ENCODE measurements at places on chromosomes 1 and 21. TPM values are rescaled to one million over a fixed set of nuclear protein-coding genes. Genes with fewer than 3 reads are reported as not detected.

Gene SPRR1A
- total RNA-seq, result not detected

DNA sequence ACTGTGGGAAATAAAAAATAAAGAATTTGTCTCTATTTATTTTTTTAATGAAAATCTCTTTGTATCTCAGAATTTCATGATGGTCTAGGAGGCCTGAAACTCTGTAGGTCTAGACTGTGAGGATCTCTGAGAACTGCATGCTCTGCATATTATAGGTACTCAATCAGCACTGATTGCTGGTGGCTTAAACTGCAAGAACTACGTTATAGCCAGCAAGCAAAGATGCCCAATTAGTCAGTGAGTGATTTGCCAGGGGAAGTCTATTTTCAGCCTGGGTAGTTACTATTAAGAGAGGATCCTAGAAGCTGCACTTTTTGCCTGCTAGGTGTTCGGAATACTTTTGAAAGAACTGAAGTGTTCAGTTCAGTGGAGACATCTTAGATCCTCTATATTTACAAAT, 87.4 kb downstream of the GPR52 start:
- no peaks in the 10 kb centered on the region for H3K27me3 ChIP-seq
- no peak for DNase-seq
- H3K4me1 ChIP-seq, result no peaks in the 10 kb centered on the region

Gene NBPF26
- total RNA-seq, result 22.9 TPM

DNA sequence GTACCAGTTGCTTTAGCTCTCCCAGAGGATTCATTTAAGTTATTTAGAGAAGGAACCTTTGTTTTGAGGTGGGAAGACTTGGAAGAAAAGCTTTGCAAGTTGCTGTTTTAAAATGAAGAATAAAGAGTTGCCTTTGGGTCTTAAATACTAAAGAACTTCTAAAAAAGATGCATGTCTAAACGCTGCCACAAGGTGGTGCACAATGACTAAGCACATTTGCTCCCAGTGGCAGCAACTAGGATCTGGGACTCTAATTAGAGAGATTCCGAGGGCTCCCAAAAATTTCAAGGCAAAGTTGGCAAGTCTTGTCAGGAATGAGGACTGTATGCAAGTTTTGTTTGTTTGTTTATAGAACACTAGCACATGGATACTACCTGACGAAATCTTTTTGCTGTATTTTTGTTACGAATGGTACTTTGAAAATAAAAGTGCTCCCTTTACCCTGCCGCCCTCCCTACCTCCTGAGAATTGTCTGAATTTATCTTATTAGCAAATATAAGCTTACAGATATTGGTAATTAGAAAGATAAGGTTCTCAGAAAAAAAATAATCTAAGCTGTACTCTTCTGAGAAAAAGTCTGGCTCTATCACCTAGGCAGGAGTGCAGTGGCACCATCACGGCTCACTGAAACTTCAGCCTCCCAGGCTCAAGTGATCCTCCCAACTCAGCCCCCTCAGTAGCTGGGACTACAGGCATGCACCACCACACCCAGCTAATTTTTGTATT, 121.8 kb downstream of the HFM1 start:
- no peak overlapping the region for H3K4me3 ChIP-seq
- no peak overlapping the region for H3K27ac ChIP-seq
- peak; percentile 56 for DNase-seq
- no peaks in the 10 kb centered on the region for H3K36me3 ChIP-seq
- H3K4me1 ChIP-seq, result no peaks in the 10 kb centered on the region

DNA sequence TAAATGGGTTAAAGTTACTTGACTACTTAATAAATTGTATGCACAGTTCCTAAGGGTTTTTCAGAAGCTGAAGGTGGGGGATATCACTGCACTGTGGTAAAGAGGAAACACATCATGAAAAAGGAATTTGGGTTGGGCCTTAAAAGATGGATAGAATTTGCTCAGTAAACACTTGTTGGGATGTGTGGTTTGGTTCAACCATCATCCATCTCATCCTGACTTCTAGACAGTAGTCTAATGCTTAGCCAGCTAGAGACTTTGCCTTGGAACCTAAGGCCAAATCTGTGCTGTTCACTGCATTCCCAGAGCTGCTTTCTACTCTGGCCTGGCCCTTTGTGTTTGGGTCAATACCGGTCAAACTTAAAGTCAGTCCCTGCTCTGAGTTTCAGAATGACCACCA, 30.6 kb downstream of the LY9 start:
- H3K36me3 ChIP-seq, result no peaks in the 10 kb centered on the region
- no peaks in the 10 kb centered on the region for H3K4me1 ChIP-seq
- no peak overlapping the region for H3K4me3 ChIP-seq

- no peak overlapping the region for H3K4me3 ChIP-seq
- H3K27ac ChIP-seq, result no peak overlapping the region
- no peaks in the 10 kb centered on the region for H3K4me1 ChIP-seq
- H3K36me3 ChIP-seq, result no peaks in the 10 kb centered on the region
- DNase-seq, result no peak
Measured at GRCh38 chr1:165408518-165408917, 36.4 kb downstream of the RXRG start.

Measured in Panc1 (cell line).